Smooth muscle cell of bladder (primary cell): ENCODE measurements at places on chromosomes 5 and 9. TPM values are rescaled to one million over a fixed set of nuclear protein-coding genes. Genes with fewer than 3 reads are reported as not detected.

MEGF10 gene
- total RNA-seq: 0.14 TPM in 1 of 2 replicates, not detected in the other

SH3TC2 gene
- total RNA-seq: 0.65 and 1.00 TPM in 2 replicates

PCDHGB5 gene
- 15.9 and 19.9 TPM in 2 replicates for total RNA-seq

SLC6A3 gene
- under 0.01 TPM in 1 of 2 replicates, not detected in the other for total RNA-seq

SETD9 gene
- 7.3 TPM in 2 replicates for total RNA-seq
